ENCODE measurements at places on chromosomes 1 and 21. TPM values are rescaled to one million over a fixed set of nuclear protein-coding genes. Genes with fewer than 3 reads are reported as not detected.

Gene PRR9
- total RNA-seq = not detected

Gene CNR2
- total RNA-seq = not detected

Gene CYP4A22
- total RNA-seq = not detected

Gene WNT3A
- total RNA-seq = not detected

Gene PODN
- total RNA-seq = 22.9 TPM

Gene SPRR1B
- not detected for total RNA-seq

Gene APCS
- total RNA-seq = not detected

Gene MEX3A
- total RNA-seq = 0.16 TPM

Gene BATF3
- 1.8 TPM for total RNA-seq

Gene SPATA46
- not detected for total RNA-seq

Gene NPHS2
- total RNA-seq = not detected

- H3K27me3 ChIP-seq = no peaks in the 10 kb centered on the region
- DNase-seq = no peak
- H3K27ac ChIP-seq = peak overlapping the region; percentile 28
- peaks cover 14% of the 10 kb centered on the region for H3K4me1 ChIP-seq
- H3K4me3 ChIP-seq = peak overlapping the region; percentile 25
- H3K36me3 ChIP-seq = peaks cover 38% of the 10 kb centered on the region
These were observed 21.7 kb downstream of the PDXK start for GRCh38 chr21:43740497-43741156.

DNA sequence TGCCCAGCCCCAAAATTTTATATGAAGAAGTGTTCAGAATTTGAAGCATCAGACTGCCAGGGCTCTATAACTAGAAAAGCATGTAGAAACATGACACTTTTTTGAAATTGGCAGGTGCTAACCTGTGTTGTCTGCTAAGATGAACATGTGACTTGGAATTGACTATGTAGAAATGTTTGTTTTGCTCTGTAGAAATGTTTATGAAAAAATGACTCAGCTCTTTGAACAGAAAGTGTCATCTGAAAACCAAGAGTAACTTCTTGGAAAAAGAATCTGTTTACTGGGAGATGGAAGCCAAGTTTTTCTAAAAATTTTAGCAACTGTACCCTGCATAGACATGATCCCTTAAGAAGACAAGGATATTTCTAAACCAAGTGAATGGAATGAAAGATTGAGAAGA, 59.2 kb downstream of the LHX9 start:
- no peak for DNase-seq
- no peak overlapping the region for H3K27ac ChIP-seq
- H3K4me3 ChIP-seq = no peak overlapping the region
- no peaks in the 10 kb centered on the region for H3K36me3 ChIP-seq
- no peaks in the 10 kb centered on the region for H3K4me1 ChIP-seq

GRCh38 chr1:174158767-174159251, 511 bp upstream of the RABGAP1L start:
- H3K27ac ChIP-seq = peak overlapping the region; percentile 97
- no peaks in the 10 kb centered on the region for H3K27me3 ChIP-seq
- peaks cover 50% of the 10 kb centered on the region for H3K4me1 ChIP-seq
- no peak for DNase-seq

- H3K36me3 ChIP-seq = no peaks in the 10 kb centered on the region
- DNase-seq = no peak
- no peaks in the 10 kb centered on the region for H3K4me1 ChIP-seq
- no peak overlapping the region for H3K4me3 ChIP-seq
These were observed 17.4 kb downstream of the DMRTB1 start for GRCh38 chr1:53476579-53476978.

DNA sequence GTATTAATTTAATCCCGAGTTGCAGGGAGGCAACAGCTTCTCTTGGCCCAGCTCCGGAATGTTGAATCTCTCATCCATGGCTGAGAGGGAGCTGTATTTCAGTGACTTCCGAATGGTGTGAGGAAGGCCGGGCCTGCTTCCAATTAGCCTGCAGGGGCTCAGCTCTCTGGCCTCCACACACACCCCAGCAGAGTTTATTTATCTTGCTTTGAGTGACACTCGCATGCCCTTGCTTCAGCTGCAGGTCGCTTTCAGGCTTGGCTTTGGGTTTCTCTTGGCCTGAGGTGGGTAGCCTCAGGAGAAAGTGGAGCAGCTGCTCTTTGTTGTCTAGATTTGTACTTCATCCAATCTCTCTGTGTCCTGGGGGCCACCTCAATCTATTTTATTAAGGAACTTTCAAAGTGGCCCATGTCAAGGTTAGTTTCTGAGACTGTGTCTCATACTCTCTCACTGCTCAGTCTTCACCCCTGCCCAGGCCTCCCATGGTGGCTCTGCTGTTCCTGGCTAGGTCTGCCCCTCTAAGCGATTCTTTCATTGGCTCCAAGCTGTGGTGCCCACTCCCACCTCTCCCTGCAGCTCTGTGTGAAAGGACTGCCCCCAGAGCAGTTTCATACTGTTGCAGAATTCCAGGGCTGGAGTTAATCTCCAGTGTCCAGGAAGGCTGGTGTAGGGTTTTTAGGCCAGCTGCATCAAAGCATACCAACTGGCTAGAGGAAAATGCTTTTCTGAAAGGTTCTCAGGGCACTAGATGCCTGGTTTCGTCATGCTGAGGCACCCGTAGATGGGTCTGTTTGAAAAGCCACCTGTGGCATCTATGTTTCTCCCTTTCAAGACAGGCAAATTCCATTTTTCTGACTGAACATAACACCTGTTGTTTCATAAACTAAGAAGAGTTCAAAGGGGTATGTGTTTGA, 153.5 kb downstream of the PLXNA2 start:
- peaks cover 38% of the 10 kb centered on the region for H3K36me3 ChIP-seq
- H3K4me1 ChIP-seq = peaks cover 39% of the 10 kb centered on the region
- DNase-seq = peak; percentile 53
- no peaks in the 10 kb centered on the region for H3K27me3 ChIP-seq

- H3K4me3 ChIP-seq = no peak overlapping the region
- H3K36me3 ChIP-seq = no peaks in the 10 kb centered on the region
- peaks cover 8% of the 10 kb centered on the region for H3K4me1 ChIP-seq
- DNase-seq = peak; percentile 26
- peak overlapping the region; percentile 48 for H3K27ac ChIP-seq
These were observed 10.8 kb upstream of the DUSP12 start for GRCh38 chr1:161738627-161739287.

DNA sequence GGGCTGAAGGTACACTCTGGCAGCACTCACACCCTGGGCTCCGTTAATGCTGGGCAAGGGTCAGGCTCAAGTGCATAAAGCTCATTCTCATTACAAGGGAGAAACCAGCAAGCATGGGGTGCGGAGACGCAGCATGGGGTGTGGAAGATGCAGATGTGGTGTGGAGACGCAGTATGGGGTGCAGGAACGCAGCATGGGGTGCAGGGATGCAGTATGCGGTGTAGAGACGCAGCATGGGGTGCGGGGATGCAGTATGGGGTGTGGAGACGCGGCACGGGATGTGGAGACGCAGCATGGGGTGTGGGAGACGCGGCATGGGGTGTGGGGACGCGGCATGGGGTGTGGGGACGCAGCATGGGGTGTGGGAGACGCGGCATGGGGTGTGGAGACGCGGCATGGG, 390.7 kb downstream of the NPHP4 start:
- H3K27ac ChIP-seq = no peak overlapping the region
- no peaks in the 10 kb centered on the region for H3K36me3 ChIP-seq
- DNase-seq = no peak
- no peaks in the 10 kb centered on the region for H3K4me1 ChIP-seq
- H3K27me3 ChIP-seq = peaks cover 69% of the 10 kb centered on the region
- no peak overlapping the region for H3K4me3 ChIP-seq

- peak; percentile 43 for DNase-seq
- peaks cover 18% of the 10 kb centered on the region for H3K36me3 ChIP-seq
- H3K4me3 ChIP-seq = peak overlapping the region; percentile 72
- H3K4me1 ChIP-seq = peaks cover 53% of the 10 kb centered on the region
These were observed 506 bp downstream of the MYOM3 start for GRCh38 chr1:24111262-24111995.

DNA sequence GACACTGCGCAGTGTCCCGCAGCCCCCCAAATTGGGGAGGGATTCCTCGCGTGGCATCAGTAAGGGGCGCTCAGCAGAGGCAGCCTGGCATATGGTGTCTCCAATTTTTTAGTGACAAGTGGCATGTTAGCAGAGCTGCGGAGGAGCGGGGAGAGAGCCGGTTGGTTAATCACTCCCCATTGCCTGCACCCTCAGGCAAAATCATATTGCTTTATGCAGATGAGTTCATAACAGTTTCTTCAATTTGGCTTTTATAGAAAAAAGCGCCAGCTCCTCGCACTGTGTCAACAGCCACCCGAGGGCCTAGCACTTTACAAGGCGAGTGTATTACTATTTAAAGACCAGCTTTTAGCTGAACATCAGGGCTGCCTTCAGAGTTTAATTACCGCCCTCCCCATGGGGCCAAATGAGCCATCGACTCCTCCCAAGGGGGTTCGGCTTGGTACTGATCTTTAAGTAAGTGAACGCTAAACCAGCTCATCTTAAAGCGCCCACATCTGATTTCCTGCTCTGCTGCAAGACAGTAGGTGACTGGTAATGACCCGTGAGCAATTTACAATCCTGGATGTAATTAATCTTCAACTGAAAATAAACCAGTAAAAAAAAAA, 298.9 kb downstream of the DSCAM start:
- no peak for DNase-seq
- no peak overlapping the region for H3K27ac ChIP-seq
- no peaks in the 10 kb centered on the region for H3K36me3 ChIP-seq
- H3K27me3 ChIP-seq = no peaks in the 10 kb centered on the region
- H3K4me3 ChIP-seq = no peak overlapping the region

- H3K4me3 ChIP-seq = no peak overlapping the region
- H3K4me1 ChIP-seq = peaks cover 5% of the 10 kb centered on the region
- no peaks in the 10 kb centered on the region for H3K27me3 ChIP-seq
- H3K27ac ChIP-seq = no peak overlapping the region
- peaks cover 40% of the 10 kb centered on the region for H3K36me3 ChIP-seq
These were observed 14.2 kb downstream of the TRIM45 start for GRCh38 chr1:117107364-117107763.

DNA sequence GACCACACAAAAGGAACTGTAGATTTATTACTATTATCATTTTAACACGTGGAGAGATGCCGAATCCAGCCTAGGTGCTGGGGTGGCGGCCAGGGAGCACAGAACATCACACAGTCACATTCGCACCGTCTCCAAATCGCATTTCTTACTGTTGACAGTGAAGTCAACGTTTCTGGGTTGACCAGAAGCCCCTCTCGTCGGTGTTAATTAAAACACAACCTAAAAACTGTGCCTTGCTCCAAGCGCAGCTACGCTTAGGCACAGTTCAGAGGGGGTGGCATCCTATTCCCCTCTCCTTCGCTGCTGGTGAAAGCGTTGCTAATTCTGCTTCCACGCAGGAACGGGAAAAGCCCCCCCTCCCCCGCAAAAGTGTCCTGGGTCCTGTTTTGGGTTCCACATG, 4.1 kb downstream of the RIPK4 start:
- DNase-seq = no peak
- no peaks in the 10 kb centered on the region for H3K36me3 ChIP-seq
- H3K27ac ChIP-seq = no peak overlapping the region
- peaks cover 93% of the 10 kb centered on the region for H3K27me3 ChIP-seq
- peaks cover 32% of the 10 kb centered on the region for H3K4me1 ChIP-seq

DNA sequence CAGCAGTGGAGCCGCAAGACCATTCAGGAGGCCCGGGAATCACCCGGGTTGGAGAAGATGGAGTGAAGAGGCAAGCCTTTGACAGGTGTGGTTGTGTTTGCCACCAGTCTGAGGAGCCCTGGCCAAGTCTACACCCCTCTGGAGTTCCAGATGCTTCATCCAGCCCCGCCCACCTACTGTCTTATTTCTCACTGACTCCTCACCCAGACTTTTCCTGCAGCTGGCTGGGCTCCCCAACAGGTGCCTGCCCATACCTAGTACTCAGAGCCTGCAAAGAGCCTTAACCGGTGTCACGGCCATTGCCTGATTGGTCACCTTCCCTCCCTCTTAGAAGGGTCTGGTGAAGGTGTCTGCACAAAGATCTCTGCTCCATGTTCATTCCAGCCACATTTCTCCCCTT, 16.0 kb downstream of the SLC9A1 start:
- no peaks in the 10 kb centered on the region for H3K36me3 ChIP-seq
- H3K4me3 ChIP-seq = no peak overlapping the region
- no peaks in the 10 kb centered on the region for H3K27me3 ChIP-seq
- H3K27ac ChIP-seq = peak overlapping the region; percentile 75

DNA sequence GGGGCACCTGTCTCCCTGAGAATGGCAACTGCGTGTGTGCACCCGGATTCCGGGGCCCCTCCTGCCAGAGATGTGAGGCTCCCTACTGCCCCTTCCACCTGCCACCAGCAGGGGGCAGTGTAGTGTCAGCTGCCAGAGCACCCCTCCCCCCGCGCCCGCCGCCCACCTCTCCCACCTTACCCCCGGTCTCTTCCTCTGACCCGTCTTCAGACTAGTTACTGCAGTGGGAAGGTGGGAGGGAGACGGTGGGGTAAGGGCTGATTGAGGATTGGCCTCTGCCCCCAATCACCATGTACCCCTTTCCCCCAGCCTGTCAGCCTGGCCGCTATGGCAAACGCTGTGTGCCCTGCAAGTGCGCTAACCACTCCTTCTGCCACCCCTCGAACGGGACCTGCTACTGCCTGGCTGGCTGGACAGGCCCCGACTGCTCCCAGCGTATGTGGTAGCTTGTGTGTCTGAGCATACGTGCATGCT, 10.1 kb upstream of the LRRC71 start:
- no peak overlapping the region for H3K4me3 ChIP-seq
- DNase-seq = no peak
- H3K36me3 ChIP-seq = peaks cover 84% of the 10 kb centered on the region
- H3K27me3 ChIP-seq = peaks cover 40% of the 10 kb centered on the region
- H3K27ac ChIP-seq = no peak overlapping the region

GRCh38 chr21:15966231-15966630, 236.4 kb downstream of the USP25 start:
- H3K4me3 ChIP-seq = no peak overlapping the region
- no peaks in the 10 kb centered on the region for H3K36me3 ChIP-seq
- H3K27me3 ChIP-seq = no peaks in the 10 kb centered on the region
- H3K27ac ChIP-seq = no peak overlapping the region
- DNase-seq = no peak

DNA sequence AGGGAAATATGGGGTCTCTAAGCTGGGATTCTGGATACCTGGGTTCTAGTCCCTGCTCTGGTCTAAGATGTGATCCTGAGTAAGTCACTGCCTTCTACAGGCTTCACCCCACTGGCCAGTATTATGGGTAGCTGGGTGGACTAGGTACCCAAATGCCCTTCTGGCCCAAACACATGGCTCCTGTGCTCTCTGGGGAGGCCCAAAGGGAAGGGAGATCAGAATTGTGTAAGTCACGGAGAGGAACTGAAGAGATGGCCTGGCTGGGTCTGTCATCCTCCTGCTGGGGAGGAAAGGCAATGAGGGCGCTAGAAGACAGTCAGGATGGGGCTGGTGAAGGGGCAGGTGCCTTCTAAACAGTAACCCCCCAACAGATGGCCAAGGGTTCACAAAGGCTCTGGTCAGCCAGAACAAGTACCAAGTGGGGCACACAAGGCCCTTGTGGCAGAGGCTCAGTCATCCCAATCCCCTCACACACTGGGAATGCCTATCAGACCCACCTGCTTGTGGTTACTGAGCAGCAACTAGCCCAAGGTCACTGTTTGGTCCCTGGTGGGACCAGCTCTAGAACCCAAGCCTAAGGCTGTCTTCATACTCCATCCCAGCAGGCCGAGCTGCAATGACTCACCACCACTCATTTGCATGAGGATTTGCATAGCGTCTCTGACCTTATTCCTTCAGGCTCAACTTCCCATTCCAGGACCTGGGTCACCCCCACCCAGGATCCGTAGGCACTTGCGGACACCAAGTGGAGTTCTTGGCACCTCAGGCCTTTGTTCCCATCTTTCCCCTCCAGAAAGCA, 9.2 kb downstream of the MEF2D start:
- no peaks in the 10 kb centered on the region for H3K27me3 ChIP-seq
- peak overlapping the region; percentile 100 for H3K27ac ChIP-seq
- H3K4me1 ChIP-seq = peaks cover 100% of the 10 kb centered on the region
- no peak for DNase-seq
- peak overlapping the region; percentile 98 for H3K4me3 ChIP-seq

Data from left ventricle myocardium inferior (tissue), 1 donor.